Activated T-cell treated with anti-CD3 and anti-CD28 coated beads, Interleukin-2, amount 50 U/mL, for 24 hours (primary cell): ENCODE measurements at places on chromosomes 3 and 15.
A peak's percentile ranks its signal among the peaks of the same experiment; 100 is the strongest.

DNA sequence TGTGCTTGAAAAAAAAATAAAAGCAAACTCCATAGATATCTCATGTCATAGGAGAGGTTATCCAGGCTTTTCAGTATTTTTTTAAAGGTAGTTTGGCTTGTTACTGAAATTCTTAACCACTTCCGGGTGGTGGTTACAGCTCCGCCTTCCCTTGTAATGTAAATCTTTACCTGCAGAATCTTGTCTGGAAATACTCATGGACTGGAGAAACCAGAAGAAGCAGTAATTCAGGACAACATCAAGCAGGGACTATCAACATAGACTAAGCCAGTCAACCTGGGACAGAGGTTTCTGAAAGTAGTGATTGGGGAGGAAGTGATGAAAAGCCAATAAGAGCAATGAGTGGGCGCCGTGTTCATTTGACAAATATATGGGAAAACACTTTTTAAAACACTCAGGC is 78.9 kb upstream of the SKOR1 start:
- no peak for DNase-seq

GRCh38 chr3:58526515-58526957 is 10.5 kb downstream of the ACOX2 start:
- DNase-seq = no peak

DNA sequence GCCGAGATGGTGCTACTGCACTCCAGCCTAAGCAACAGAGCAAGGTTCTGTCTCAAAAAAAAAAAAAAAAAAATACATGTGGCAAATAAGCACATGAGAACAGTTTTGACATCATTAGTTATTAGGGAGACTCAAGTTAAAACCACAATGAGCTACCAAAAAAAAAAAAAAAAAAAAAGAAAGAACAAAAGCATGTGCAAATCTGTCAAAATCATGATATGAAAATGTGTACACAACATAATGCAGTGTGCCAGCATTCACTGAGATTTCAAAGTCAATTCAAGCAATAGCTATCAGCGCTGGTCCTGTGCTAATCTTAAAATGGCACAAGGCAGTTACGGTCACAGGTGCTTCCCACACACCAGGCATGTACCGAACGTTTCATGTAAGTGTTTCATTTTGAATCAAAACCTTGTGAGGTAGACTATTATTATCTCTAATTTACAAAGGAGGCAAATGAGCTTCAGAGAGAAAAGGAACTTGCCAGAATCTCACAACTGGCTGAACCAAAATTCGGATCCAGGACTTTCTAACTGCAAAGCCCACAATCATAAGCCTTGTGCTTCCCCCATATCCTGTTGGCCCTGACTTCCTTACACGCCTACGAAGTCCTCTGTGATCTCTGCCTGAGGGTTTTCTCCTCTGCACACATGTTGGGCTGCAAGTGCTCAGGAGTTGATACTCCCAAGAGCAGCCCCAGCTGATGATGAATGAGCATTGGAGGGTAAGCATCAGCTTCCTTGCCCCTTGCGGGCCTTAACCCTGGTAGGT is 200.1 kb upstream of the PROK2 start:
- peak; percentile 44 for DNase-seq

DNA sequence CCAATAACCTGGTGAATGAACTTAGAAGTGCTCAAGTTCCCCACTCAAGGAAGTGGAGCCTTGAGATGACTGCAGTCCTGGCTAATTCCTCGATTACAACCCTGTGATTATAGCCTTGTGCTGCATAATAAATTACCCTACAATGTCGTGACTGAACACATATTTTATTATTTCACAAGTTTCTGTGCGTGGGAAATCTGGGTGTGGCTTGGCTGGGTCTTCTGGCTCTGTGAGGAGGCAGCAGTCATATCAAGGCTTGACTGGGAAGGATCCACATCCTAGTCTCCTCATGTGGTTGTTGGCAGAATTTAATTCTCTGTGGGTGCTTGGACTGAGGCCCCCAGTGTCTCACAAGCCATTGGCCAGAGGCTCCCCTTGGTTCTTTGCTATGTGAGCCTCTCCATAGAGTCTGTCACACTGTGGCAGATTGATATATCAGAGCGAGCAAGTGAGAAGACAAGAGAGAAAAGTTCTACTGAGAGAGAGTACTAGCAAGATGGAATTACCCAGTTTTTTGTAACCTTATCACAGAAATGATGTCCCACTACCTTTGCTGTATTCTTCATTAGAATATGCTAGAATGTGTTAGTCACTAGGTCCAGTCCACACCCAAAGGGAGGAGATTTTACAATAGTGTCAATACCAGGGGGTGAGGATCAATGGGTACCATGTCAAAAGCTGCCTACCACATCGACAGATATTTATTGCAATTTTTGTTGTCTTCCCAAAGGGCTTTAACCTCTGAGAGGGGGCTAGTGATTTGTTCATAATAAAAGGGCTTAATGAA is 102.8 kb upstream of the TBC1D5 start:
- no peak for DNase-seq

- DNase-seq = no peak
Measured at GRCh38 chr3:185992831-185993374, 55.1 kb upstream of the TRA2B start.

- no peak for DNase-seq
Measured at GRCh38 chr3:32321095-32321790, 70.4 kb upstream of the CMTM7 start.

GRCh38 chr15:101358895-101359294 is 63.8 kb upstream of the SNRPA1 start:
- DNase-seq = no peak

DNA sequence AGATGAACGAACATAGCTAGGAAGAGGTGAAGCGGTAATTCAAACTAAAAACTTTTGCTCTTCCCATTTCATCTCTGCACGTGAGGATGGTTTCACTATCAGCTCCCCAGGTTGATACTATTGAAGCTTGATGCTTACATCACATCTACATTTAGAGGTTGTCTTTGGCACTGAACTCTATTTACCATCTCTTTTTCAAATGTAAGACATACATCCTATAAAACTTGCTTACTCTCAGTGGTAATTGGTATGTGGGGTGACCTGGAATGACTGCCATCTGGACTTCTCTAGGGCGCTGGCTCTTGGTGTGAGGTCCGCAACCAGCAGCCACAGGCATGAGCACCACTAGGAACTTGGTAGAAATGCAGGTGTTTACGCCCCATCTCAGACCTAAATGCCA is 118.1 kb downstream of the AKAP13 start:
- DNase-seq = no peak

GRCh38 chr15:42385980-42386700 is 26.8 kb downstream of the CAPN3 start:
- DNase-seq = no peak

- DNase-seq = no peak
Measured at GRCh38 chr3:30226601-30227151, 379.7 kb upstream of the TGFBR2 start.

GRCh38 chr3:101270149-101270548 is 50.2 kb downstream of the IMPG2 start:
- no peak for DNase-seq

DNA sequence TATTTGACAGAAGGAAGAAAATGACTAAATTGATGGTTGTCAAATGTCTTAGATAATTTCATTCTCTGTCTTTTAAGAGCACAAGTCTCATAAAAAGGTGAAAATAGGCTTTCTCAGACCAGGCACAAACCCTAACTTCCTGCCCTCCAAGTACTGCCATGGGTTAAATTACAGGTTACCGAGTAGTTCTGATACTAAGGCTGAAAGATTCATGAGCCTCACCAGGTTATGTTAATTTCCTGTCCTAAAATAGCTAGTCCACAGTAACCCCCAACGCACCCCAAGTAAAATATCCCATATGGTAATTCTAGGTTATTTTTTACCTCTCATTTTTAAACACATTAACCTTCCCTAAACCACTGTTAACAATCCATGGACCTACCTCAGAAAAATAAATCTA is 42.0 kb downstream of the GSK3B start:
- no peak for DNase-seq

DNA sequence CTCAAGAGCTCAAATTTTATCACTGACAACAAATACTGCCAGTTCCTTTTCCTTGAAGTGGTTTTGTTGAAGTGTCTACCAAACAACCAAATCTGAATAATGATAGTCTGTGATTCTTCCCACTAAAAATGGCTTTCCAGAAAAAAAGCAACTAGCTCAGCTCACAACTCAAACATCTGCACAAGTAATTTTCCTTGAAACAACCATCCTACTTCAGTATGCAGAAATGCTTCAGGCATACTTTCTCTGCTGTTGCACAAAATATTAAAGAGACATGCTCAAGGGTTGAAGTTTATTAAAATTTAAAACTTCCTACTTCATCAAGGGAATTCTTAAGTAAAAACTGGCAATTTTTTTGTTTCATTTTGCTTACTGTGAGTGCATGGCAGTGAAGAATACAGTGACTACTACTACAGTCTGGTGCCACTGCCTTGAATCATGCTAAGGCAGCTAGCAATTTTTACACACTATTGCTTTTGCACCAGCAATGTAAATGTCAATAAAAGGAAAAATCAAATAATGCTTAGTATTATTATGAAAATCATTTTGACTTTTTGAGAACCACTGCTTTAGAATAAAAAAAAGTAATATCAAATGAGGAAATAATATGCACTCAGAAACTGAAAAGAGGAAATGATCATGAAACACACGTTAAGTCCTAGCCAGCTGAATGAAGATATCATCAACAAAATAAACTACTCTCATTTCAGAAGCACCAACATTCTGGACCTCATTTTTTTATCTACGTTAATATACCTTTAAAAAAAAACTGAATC is 33.6 kb downstream of the VPS13C start:
- DNase-seq = no peak

DNA sequence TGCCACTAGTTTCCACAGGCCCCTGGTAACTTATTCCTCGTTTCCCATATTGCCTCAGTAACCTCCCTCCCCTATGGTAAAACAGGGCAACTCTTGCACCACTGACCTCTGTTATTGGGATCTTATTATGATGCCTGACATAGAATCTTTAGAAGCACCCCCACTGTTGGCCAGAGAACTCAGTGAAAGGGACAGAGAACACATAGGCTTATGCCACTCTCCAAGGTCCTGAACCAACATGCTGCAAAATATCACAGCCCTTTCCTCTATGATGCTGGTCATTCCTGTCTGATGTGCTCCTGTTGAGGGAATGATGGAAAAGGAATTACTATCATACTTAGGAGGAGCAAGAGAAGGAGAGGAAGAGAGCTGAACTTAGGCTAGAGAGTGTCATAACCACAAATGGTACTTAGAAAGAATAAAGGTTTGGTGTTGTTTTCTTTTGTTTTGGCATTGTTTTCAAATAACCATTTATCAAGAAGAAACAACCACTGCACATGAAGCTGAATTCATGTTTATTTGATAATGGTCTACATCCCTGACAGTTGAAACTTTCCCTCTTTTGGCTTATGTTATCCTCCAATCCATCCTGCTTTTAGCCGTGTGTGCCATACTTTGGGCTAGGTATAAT is 330.2 kb downstream of the EPHB1 start:
- no peak for DNase-seq

DNA sequence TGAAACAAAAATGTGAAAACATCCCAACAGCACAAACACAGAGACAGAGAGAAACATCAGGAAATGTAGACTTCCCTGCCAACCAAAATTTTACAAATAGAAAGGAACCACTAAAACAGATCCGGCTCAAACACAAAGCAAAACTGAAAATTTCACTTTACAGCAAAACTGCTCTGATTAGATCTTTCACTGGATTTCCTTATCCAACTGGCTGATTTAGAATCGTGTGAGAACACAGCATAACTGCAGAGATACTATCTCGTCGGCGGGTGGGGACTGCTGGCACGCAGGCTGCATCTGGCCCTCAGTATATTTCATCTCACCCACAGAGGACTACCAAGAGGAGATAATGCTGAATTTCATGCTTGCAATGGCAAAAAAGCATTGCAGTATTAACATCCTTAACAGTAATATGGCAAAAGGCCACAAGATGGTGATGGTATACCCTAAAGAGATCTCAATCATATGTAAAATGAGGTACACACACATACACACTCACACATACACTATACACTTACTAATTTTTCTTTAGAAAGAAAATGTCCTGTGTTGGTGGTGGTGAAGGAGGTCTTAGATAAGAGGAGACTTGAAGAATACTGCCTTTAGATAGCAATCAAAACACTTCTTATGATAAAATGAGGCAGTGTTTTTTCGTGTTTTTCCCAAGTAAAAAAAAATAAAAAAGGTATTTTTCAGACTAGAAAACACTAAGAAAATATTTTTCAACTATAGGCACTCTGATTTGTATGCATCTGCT is 10.6 kb upstream of the LEO1 start:
- peak; percentile 55 for DNase-seq

GRCh38 chr3:183244219-183244618 is 8.8 kb upstream of the B3GNT5 start:
- DNase-seq = no peak

- no peak for DNase-seq
Measured at GRCh38 chr3:9149566-9149965, 99.9 kb downstream of the SRGAP3 start.

- DNase-seq = no peak
Measured at GRCh38 chr3:143851331-143852017, 3.2 kb upstream of the SLC9A9 start.

- DNase-seq = no peak
Measured at GRCh38 chr3:55491296-55491816, 4.2 kb upstream of the WNT5A start.

- no peak for DNase-seq
Measured at GRCh38 chr3:155079746-155080487, at the start of gene MME. MME (plus strand) TSS chr3:155080319; CDS start chr3:155084168, 3,849 bp downstream.

DNA sequence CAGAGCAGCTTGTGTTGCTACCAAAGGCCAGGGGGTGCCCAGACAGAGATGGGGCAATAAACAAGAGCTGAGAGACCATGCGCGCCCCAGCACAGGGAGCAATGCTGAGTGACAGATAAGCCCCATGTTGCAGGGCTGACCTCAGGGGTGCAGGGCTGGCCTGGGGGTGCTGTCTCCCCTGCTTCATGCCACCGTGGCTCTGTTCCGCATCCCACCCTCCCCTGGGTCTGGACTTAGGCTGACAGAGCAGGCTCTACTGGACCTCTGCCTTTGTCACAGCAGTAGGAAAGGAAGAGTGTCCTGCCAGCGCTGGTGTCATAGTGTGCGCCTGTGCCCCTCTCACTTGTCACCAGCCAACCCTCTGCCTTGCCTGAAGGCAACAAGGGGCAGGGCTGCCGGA is 67.4 kb upstream of the IQSEC1 start:
- DNase-seq = no peak

DNA sequence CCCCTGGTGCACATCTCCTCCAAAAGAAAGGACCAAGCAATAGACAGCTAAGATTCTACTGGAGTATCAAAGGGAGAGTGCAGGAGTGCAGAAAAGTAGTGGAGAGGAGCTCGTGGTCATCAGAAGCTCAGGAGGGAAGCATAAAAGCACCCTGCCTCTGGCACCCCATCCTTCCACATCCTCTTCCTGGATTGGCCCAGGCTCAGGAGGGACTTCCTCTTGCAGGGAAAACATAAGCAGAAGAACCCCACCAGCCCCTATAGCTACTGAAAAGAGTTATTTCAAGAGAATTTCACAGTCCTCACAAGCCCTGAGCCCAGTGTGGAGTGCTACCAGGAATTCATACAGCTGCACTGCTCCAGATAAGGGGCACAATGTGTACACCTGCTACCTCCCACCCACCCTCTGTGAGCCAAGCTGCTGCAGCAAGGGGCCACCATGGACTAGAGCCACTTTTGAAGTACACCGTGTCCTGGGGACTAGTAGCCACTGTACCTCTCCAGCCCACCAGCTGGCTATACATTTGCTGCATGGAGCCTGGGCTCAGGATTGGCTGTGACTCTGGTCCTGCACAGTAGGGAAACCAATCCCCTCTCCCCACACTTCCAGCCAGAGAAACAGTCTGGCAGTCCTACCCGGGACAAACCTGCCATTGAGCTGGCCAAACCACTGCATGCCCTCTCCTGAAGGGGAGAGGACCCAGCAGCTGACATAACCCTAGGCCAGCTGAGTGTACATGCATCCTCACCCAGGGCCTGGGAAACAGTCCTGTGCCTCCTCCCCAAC is 43.0 kb downstream of the CD200R1 start:
- no peak for DNase-seq
